Left renal pelvis (tissue), 4 donors: ENCODE measurements at places on chromosomes 13 and 19. TPM values are rescaled to one million over a fixed set of nuclear protein-coding genes. Genes with fewer than 3 reads are reported as not detected.

APOE gene
- polyA plus RNA-seq = 330 TPM

ZNF90 gene
- 14.3 TPM for polyA plus RNA-seq

SHANK1 gene
- 5.4 TPM for polyA plus RNA-seq

SOX1 gene
- polyA plus RNA-seq = not detected

OR7C1 gene
- 0.15 TPM for polyA plus RNA-seq

GRIK5 gene
- polyA plus RNA-seq = 18.3 TPM

FXYD7 gene
- polyA plus RNA-seq = 0.82 TPM
